Keratinocyte (primary cell): ENCODE measurements at places on chromosomes 5 and 9.
A peak's percentile ranks its signal among the peaks of the same experiment; 100 is the strongest.

DNA sequence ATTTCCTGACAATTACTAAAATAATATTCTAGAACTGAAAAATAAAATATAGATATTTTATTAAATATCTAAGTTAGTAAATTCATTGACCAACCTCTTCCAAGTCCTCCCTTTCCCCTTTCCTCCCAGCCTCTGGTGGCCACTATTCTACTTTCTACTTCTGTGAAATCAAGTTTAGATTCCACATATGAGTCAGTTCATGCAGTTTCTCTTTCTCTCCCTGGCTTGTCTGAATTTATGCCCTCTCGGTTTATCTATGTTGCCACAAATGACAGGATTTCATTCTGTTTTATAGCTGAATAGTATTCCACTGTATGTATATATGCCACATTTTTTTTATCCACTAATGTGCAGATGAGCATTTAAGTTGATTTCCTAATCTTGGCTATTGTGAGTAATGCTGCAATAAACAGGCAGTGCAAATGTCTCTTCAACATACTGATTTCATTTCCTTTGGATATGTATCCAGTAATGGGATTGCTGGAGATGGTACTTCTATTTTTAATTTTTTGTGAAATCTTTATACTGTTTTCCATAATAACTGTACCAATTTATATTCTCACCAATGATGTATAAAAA is 52.3 kb downstream of the WDR36 start:
- DNase-seq, result no peak

DNA sequence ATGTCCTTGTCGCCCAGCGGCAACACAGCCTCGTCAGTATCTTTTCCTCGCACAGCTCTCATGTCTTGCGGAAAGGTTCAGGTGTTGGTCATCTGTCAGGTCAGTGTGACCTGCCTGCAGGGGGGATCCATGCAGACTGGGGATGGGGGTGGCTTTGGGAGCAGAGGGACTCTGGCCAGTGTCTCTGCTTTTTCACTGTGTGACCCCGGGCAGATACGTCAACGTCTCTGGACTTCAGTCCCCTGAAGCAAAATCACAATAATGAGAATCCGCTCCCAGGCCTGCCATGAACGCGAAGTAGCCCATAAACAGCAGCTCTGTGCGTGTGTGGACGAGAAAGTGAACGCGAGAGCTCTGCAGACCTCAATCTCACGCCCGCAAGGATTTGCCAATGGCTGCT is 75.7 kb upstream of the FCN1 start:
- no peak for DNase-seq

DNA sequence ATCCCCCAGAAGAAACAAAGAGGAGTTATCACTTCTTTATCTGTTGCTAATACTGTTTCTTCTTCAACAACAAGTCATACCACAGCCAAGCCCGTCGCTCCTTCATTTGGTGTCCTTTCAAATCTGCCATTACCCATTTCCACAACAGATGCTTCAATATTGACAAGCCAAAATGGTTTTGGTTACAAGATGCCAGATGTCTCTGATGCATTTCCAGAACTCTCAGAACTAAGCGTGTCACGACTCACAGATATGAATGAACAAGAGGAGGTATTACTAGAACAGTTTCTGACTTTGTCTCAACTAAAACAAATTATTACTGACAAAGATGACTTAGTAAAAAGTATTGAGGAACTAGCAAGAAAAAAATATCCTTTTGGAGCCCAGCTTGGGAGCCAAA is 16.0 kb upstream of the HAND1 start:
- DNase-seq, result no peak

- DNase-seq, result no peak
These were observed 1.1 kb downstream of the FAXDC2 start for GRCh38 chr5:154849264-154849785.

- DNase-seq, result no peak
These were observed 270.4 kb upstream of the TARS1 start for GRCh38 chr5:33170411-33170810.

DNA sequence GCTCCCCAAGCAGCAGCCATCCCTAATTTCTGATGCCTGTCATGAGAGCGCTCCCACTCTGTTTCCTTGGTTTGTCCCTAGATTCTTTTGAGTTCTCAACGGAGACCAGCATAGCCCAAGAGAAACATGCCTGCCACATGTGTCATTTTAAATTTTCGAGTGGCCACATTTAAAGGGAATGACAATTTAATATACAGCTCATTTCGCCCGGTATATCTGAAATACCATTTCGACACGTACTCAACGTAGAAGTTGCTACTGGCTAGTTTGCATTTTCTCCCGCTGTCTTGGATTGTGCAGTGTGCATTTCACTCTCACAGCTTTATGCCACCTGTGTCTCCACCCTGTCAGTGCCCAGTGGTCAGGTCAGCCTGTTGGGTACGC is 21.0 kb downstream of the LPCAT1 start:
- no peak for DNase-seq

GRCh38 chr9:27523141-27523540 is 949 bp upstream of the IFNK start:
- DNase-seq, result no peak

DNA sequence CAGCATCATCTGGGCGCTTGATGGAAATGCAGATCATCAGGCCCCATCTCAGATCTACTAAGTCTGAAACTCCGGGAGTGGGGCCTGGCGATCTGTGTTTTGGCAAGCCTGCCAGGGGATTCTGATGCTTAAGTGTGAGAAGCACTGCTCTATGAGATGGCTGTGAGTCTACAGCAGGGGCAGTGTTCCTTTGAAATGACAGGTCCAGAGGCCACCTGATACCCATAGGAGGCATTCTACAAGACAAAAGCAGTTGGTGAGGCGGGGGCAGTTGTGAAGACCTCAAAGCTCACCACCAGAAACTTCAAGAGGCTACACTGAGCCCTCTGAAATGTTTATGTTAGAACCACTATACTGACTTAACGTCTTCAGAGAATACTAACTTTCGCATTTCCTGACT is 86.9 kb upstream of the SPATA31D4 start:
- no peak for DNase-seq

DNA sequence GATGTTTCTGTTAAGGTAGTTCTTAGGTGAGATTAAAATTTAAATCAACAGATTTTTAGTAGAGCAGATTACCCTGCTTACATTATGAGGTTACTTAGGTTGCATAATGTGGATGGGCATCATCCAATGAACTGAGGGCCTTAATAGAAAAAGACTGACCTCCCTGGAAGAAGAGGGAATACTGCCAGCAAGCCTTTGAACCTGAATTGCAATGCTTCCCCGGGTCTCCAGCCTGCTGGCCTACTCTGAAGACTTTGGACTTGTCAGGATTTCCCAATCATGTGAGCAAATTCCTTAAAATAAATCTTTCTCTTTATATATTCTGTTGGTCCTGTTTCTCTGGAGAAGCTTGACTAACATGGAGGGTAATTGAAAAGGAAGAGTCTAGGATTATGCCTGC is 542.1 kb upstream of the ARRDC3 start:
- no peak for DNase-seq

GRCh38 chr9:128405780-128406171 is 14.9 kb upstream of the CERCAM start:
- no peak for DNase-seq

GRCh38 chr5:142242272-142242671 is 82.5 kb downstream of the SPRY4 start:
- no peak for DNase-seq

DNA sequence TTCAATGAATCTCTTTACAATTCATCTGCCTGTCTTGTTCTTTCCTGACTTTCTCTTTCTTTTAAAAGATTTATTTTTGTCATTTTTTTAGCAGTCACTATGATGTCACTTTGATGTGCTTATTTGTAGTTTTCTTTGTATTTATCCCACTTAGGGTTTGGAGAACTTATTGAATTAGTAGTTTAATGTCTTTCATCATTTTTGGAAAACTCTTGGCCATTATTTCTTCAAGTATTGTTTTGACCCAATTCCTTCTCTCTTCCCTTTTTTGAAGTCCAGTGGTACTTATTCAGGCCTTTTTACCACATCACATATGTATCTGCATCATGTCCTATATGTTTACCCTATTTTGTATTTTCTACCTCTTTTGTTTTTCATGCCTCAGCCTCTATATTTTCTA is 48.9 kb upstream of the CCDC112 start:
- no peak for DNase-seq

- DNase-seq, result no peak
These were observed 304.6 kb upstream of the DMRT1 start for GRCh38 chr9:536597-537511.

GRCh38 chr9:132056717-132057560 is 22.7 kb downstream of the MED27 start:
- DNase-seq, result no peak

DNA sequence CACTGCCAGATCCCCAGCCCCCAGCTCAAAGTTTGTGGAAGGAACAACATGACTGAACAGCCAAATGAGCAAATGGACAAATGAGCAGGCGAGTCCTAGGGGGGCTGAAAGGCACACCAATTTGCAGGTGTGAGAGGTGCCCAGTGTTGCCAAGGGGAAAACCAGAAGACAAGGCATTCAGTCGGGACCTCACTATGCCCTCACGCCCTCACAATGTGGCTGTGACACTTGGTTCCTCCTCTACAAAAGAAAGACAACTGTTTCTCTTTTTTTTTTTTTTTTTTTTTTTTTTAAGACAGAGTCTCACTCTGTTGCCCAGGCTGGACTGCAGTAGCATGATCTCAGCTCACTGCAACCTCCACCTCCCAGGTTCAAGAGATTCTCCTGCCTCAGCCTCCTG is 28.0 kb downstream of the TNIP1 start:
- DNase-seq, result no peak

DNA sequence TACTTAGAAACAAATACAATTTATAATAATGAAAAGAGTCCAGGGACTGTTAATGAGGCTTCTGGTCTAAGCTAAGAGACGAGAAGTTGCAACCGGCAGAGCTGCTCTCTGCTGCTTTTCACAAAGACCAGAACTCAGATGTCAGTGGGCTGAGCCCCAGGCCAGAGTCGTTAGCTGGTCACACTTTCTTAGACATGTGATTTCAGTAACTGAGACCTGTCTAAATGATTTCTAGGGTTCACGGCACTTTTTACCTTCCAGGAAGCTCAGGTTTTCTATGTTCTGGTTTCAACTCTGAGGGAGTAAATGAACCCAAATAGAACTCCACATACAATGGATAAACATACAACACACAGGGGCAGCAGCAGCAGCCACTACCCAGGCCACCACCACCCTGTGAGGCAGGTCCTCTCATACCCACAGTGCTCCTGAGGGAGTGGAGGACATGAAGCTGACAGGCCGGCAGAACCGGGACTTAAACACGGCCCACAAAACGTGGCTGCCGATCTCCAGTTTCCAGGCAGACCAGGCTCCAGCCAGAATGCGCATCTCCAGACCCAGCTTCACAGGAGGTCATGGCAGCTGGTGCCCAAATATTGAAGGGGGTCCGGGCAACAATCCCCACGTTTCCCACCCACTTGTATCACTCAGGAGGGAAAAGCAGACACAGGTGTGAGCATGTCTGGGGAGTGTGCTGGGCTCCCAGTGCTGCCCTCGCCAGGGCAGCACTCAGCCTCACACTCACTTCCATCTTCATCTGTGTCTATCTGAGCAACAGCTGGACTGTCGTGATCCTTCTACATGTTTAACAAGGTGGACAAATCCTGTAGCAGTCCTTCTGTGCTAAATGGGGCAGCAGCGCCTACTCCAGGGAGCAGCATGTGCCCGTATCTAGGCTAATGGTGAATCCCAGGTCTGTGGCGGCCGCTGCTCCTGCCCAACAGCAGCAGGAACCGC is 38.8 kb downstream of the IARS1 start:
- DNase-seq, result no peak

DNA sequence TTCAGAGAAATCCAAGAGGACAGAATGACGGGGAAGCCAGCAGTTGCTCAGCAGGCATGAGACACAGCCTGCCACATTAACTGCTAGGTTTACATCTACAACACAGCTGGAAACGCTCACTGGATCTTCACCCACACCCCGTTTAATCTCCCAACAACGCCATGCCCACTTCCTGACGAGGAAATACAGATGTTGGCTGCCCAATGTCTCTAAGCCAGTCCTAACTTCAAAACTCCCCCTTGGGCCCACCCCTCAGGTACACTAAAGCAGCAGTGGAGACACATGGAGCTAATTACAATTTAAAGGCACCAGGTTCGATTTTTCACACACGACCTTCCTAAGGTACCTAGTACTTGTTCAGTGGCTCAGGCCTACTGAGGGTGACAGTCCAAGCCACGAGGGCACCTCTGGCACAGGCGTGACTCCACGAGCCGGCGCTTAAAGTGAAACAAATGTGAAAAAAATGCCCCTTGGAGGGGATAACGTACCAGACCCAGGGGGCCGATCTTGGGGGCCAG is 904 bp downstream of the RPL12 start:
- peak; percentile 19 for DNase-seq

DNA sequence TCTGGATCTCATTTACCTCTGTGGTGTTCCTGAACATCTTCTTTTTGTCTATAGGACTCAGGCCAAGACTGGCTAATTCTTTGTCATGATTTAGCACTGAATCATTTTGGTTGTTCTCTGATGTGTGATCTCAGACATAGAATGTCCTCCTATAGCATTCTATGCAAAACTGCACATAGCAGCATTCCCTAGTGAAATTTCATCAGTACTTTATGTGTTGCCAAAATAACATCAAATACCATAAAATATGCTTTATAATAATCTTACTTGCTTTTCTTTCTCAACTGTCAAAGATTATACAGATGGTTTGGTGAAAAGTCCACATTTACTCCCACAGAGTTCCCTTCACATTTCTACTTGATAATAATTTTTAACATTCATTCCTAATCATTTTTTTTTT is 115.7 kb upstream of the MPDZ start:
- DNase-seq, result no peak

- DNase-seq, result no peak
These were observed 190.2 kb downstream of the ASTN2 start for GRCh38 chr9:117224695-117225094.

DNA sequence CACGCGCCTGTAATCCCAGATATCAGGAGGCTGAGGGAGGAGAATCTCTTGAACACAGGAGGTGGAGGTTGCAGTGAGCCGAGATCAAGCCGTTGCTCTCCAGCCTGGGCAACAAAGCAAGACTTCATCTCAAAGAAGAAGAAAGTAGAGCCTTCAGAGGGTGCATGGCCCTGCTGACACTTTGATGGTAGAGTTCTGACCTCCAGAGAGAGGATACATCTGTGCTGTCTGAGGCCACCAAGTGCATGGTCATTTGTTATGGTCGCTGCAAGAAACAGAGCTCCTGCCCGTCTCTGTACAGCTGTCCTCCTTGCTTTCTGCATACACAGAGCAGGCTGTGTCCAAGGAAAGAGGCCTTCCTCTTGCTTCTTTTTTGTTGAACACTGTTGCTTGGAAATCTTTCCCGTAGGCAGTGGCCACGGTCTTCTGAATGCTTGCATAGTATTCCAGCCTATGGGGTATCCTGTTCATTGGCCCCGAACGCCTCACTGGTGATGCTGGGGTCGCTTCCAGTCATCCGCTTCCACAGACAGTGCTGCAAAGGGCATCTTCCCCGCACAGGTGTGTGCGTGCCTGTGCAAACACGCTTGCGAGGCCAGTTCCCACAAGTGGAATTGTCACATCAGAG is 36.8 kb upstream of the UNC5A start:
- no peak for DNase-seq

- DNase-seq, result no peak
These were observed 143.5 kb downstream of the NFIB start for GRCh38 chr9:14170392-14170931.

GRCh38 chr9:109035684-109036423 is 22.6 kb upstream of the CTNNAL1 start:
- no peak for DNase-seq

- DNase-seq, result no peak
These were observed 10.9 kb upstream of the ZNF366 start for GRCh38 chr5:72518001-72518683.
